ENCODE measurements at places on chromosomes 1 and 21.

- DNase-seq: no peak
Measured at GRCh38 chr1:30704271-30704670, 19.1 kb downstream of the MATN1 start.

- no peak for DNase-seq
Measured at GRCh38 chr1:17287130-17287776, 20.7 kb upstream of the PADI4 start.

- no peak for DNase-seq
Measured at GRCh38 chr1:91754348-91754747, 131.6 kb downstream of the TGFBR3 start.

GRCh38 chr1:106480629-106481028 is 575.8 kb upstream of the PRMT6 start:
- DNase-seq: no peak

GRCh38 chr1:230758709-230759368 is 11.7 kb downstream of the CAPN9 start:
- DNase-seq: no peak

DNA sequence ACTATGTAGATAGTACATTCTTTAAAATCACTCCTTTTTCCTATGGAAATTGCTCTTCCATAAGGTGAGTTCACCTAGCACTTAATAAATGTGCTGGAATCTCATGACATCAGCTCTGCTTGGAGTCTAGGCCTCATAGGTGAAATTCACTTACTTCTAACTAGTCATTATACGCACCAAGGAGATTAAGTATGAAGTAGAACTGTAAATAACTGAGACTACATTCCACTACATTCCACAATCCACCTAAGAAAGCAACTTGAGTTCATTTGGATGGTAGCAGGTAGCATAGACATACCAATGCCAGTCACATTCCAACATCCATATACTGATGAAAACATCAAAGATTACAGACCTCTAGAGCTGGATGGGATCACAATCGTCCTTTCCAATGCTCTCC is 64.3 kb downstream of the NIBAN1 start:
- DNase-seq: no peak

DNA sequence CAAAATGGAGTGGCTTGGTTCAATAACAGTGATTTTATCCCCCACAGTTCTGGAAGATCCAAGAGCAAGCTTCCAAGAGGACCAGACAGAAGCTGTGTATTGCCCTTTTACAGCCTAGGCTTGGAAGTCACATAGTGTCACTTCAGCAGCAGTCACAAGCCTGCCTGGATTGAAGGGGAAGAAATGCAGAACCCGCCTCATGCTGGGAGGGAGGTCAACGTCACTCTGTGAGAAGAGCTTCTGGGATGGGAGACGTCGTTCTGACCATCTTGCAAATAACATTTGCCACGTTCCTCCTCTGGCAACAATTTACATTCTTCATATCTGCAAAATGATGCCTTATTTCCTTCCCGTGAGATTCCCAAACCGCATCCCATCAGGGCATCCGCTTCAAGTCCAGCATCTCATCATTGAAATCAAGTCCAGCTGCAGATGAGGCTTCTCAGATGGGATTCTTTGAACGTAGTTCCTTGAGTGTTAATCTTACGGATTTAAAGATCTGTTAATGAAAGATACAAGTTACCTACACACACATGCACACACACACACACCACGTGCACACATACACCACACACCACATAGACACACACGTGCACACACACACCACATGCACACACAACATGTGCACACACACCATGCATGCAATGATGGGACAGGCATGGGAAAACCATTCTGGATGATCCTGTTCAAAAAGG is 23.9 kb upstream of the KIF1B start:
- no peak for DNase-seq

GRCh38 chr1:110606657-110607535 is 738 bp upstream of the KCNA2 start:
- DNase-seq: no peak

DNA sequence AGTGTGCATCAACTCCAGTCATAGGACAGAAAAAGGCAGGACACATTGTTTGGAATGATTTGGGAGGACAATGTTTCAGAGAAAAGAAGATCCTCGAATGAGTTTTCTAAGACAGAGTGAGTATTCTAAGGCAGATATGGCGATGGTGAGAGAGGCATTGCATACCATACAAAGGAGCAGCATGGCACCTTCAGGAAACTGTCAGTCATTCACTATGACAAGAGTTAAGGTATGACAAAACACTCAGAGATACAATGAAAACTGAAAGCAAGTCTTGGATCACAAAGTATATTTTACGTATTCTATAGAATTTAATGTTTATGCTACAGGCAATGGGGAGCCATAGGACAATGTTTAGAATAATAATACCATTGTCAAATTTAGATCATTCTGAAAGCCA is 337.4 kb upstream of the LYPLAL1 start:
- no peak for DNase-seq

- no peak for DNase-seq
Measured at GRCh38 chr1:21860971-21861370, 48.9 kb downstream of the LDLRAD2 start.

- no peak for DNase-seq
Measured at GRCh38 chr1:211236633-211237320, 22.4 kb upstream of the RCOR3 start.

DNA sequence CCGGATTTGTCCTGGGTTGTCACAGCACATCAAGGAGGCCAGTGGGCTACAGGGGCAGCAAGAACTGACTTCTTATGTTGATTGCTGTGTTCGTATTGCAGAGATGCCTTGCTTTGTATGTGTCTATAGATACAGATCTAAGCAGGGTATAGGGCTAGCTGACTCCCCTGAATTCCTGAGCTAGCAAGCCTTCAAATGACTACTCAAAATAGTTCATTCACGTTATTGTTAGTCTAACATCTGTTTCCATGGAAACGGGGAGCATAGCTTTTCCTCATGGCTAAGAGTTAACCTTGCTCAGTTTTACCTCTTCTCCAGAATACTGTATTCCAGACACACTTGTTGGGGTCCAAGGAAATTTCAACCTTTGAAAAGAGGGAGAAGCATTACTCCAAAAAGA is 24.1 kb downstream of the TRIM45 start:
- DNase-seq: no peak

DNA sequence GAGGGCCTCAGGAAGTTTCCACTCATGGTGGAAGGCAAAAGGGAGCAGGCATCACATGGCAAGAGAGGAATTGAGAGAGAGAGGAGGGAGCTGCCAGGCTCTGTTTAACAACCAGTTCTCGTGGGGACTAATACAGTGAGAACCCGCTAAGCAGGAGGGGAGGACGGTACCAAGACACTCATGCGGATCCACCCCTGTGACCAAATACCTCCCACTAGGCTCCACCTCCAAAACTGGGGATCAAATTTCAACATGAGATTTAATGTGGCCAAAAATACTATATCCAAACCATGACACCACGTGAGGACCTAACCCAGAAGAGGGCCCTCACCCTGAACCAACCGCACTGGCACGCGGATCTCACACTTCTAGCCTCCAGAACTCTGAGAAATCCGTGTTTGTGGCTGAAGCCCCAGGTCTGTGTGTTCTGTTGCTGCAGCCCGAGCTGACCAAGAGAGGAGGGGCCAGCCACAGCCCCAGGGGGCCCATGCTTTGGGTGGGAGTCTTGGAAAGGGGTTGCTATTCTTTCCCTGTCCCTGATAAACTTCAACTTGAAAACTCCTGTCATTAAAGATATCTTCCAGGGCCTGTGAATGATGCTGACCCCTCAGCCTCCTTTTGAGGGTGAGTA is 32.0 kb downstream of the TRIM67 start:
- DNase-seq: no peak

- no peak for DNase-seq
Measured at GRCh38 chr1:109158433-109158832, 44.5 kb downstream of the ELAPOR1 start.

GRCh38 chr1:150842964-150843363 is 33.4 kb downstream of the ARNT start:
- no peak for DNase-seq

DNA sequence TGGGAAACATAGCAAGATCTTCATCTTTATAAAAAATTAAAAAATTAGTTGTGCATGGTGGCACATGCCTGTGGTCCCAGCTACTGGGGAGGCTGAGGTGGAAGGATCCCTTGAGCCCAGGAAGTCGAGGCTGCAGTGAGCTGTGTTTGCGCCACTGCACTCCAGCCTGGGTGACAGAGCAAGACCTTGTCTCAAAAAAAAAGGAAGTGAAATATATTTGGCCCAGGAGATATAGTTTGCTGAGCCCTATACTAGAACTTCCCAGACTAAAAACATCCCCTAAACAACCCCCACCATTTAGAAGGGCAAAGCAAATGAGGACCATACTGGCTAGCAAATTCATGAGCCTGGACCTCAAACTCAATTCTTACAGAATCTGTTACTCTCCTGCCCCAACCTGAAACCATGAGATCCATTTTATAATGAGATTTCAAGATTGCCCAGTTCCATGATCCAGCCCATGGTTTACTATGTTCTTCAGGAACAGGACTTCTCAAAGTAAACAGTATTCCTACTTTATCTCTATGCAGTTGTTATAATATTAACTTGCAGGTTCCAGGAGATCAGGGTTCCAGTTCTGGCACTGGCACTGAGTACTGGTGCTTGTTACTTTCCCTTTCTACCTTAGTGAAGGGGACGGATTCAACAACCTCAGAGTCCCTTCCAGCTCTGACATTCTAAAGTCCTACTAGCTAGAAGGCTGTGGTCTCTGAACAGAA is 48.9 kb upstream of the TADA1 start:
- no peak for DNase-seq

- no peak for DNase-seq
Measured at GRCh38 chr21:35764077-35764476, 296.2 kb downstream of the SETD4 start.

DNA sequence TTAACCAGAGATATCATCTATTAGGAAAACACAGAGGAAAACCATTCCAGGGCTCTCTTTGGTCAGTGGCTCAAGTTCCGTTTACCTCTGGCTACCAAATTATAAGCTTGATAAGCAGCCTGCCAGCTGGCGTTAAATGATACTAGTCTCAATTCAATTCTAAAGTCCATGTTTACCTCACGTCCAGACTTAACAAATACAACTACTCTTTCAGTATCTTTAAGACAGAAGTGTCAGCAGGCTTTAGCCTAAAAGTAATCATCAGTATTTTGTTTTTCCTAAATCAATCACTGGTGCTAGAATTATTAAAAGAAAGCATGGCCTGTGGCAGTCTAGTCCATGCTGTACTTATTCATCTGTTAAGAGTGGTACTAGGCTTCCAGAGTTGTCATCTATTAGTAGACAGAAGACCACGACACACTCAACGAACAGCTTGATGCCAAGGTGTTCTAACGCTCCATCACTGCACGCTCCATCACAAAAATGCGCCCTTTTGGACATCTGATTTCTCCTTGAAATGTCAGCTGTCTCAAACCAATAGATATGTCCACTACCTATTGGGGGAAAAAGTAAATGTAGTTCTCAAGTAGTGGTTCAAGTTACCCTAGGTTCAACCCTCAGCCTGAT is 1.5 kb downstream of the IVNS1ABP start:
- DNase-seq: no peak

- DNase-seq: no peak
Measured at GRCh38 chr1:201570886-201571624, 32.1 kb downstream of the NAV1 start.

GRCh38 chr21:14842601-14843000 is 222.2 kb downstream of the NRIP1 start:
- DNase-seq: no peak

- no peak for DNase-seq
Measured at GRCh38 chr1:71413441-71414175, 332.8 kb upstream of the ZRANB2 start.

DNA sequence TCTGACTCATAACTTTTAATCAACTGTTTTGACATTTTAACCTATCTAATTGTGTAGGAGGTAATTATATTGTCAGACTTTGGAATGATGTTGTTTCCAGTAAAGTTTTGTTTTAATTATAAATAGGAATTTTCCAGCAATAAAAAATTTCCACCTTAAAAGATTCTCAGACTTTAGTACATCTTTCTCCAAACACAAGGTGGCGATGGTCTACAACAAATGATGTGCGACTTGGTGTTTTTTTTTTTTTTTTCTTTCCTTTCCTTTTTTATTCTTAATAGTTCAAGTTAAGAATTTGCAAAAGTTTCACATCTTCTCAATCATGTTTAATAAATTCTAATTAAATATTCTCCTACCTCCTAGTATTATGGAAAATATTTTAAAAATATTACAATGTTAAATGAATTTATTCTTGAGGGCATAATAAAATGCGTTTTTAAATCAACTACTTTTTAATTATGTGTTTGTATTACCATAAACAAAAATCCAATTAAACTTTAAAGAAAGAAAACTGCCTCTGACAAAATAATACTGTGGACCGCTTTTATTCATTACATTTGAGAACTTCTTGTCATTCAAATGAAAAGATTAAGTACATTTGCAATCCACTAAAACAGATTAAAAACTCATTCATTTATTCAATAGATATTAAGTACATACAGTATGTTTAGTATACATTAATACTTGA is 4.4 kb upstream of the ADAMTS1 start:
- DNase-seq: no peak

Data from activated gamma-delta T cell treated with anti-CD3 and anti-CD28 coated beads, Interleukin-2, amount 50 U/mL, for 16 hours (primary cell).